ENCODE measurements at places on chromosomes 11 and 22.

DNA sequence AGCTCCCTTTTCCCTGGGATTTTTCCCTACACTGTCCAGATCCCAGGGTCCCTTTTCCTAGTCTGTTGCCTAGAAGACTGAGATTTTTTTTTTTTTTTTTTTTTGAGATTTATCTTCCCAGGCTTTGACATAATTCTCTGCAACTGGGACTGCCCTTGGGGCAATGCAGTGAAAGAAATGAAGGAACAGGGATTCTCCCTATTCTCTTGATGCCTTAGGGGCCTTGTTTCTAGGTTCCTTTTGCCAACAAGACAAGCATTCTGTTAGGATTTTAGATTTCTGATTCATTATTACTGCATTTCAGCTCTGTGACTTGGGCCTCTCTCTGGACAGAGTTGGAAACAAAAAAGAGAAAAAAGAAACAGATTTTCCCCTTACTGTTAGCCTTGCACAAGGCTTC, 47.3 kb downstream of the QSER1 start:
- DNase-seq: no peak

DNA sequence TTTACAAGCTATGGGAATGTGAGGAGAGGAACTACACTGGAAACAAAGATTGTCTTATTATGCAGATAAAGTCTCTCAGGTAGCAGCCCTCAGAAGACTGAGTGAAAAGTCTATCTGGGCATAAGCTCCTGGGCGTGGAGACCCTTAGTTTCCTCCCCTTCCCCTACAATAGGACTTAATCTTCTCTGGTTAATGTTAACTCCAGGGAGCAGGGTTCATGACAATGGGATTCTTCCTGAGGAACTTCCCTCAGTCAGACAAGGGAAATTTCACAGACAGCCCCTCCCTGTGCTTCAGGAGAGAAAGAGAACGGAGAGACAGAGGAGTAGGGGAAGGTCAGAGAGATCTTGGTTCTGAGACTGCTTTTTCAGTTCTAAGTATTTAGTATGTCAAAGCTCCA, 1428.6 kb downstream of the LRRC4C start:
- no peak for DNase-seq

GRCh38 chr11:57641011-57641807, 8.5 kb downstream of the YPEL4 start:
- DNase-seq: peak; percentile 68

DNA sequence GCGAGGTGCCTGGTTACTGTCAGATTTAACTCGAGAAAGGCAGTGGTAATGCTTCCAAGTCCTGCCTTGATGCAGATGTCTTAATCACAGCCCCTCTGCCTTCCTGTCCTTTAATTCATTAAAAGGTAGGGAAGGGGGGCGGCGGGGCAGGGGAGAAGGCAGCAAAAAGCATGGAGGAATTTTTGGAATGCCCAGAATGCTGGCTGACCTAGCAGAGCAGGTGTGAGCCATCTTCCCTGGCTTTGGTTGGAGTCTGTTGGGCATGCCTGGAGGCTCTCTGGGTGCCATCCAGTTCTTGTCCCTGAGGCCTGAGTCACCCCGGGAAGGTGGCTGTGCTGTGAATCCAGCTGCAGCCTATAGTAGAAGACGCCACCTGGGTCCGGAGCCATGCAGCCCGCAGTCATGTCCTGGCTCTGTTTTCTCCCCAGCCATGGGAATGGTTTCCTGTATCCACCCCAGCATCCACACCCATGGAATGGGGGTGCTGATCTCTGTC, 15.6 kb downstream of the KIAA1671 start:
- no peak for DNase-seq

GRCh38 chr11:119643876-119644225, 85.1 kb downstream of the NECTIN1 start:
- no peak for DNase-seq

- DNase-seq: no peak
Observed at GRCh38 chr11:8020244-8020597, 33.1 kb downstream of the EIF3F start.

DNA sequence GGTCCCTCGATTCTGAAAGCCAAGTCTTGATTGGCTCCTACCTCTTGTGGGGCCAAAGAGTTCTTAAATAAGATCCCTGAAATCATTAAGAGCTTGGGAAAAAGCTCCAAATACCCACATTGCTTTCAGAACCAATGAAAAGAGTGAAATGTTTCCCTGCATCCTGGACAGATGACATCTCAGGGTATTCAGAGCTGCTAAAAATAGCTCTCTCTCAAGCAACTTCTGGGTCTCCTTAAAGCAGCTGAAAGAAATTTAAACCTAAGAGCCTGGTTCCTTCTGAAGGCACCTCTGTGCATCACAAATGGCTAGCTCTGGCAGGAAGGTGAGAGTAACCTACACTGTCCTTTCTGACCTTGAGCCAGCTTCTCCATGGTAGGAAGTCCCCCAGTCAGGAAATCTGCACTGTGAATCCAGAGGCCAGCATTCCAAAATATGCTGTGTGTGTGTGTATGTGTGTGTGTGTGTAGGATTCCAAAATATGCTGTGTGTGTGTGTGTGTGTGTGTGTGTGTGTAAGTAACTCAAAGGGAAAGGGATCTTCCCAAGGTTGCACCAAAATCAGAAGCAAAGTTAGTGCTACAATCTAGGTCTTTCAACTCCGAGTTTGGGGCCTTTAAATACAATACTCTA, 50.1 kb downstream of the RELT start:
- DNase-seq: peak; percentile 69

DNA sequence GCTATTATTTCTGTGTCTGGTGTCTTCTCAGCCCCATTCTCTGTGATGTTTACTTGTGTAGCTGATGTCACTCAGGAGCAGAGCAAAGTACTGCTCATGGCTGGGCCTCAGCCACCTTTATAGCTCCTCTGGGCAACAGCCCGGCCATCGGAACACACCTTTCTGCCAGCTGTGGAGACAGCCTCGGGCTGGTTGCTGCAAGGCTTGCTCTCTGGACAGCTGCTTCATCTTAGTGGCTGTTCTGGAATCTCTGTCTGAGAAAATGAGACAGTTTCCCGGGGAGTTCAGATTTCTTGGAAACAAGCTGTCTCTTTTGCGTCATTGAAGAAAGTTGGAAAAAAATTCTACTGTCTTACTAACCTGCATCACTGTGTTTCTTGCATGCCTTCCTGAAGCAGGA, 20.0 kb downstream of the THY1 start:
- no peak for DNase-seq

DNA sequence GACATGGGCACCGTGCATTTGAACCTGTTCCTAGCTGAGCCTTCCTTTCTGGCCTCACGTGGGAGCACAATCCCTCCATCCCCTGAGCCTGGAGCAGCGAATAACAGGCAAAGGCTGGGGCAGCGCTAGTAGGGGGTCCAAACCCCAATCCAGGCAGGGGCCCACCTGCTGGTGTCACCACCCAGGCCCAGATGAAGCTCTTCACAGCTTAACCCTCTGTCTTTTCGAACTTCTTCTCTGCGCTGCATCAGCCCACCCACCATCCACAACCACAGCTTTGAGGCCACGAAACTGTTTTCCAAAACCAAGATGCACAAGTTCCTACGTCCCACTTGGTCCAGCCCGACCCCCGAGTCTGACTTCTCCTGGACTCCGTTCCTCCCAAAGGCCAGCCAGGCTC, 11.5 kb downstream of the KCNC1 start:
- DNase-seq: no peak

- no peak for DNase-seq
Observed at GRCh38 chr22:47457509-47458300, 695.3 kb downstream of the TBC1D22A start.
